ENCODE measurements at places on chromosomes 12 and 14.

- no peak for DNase-seq
Observed at GRCh38 chr14:92556863-92557543, 43.4 kb downstream of the RIN3 start.

GRCh38 chr14:68474741-68475140 lies 318.1 kb downstream of the ZFP36L1 start:
- DNase-seq: no peak

DNA sequence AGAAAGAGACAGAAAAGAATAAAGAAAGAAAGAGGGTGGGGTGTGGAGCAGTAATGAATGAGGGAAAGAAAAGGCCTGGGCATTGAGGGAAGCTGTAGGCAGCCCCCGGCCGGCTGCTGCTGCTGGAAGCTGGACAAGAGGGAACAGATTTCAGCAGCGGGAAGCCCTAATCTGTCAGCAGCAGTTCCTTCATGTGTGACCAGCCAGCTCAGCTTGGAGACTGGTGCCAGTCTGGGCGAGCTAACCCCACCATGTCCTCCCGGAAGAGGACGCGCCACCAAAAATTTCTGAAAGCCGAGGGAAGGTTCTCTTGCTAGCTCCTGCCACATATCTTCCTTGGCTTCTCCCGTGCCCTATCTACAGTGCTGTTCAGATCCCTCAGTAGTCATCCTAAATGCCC lies 236.8 kb downstream of the GRIN2B start:
- DNase-seq: no peak

DNA sequence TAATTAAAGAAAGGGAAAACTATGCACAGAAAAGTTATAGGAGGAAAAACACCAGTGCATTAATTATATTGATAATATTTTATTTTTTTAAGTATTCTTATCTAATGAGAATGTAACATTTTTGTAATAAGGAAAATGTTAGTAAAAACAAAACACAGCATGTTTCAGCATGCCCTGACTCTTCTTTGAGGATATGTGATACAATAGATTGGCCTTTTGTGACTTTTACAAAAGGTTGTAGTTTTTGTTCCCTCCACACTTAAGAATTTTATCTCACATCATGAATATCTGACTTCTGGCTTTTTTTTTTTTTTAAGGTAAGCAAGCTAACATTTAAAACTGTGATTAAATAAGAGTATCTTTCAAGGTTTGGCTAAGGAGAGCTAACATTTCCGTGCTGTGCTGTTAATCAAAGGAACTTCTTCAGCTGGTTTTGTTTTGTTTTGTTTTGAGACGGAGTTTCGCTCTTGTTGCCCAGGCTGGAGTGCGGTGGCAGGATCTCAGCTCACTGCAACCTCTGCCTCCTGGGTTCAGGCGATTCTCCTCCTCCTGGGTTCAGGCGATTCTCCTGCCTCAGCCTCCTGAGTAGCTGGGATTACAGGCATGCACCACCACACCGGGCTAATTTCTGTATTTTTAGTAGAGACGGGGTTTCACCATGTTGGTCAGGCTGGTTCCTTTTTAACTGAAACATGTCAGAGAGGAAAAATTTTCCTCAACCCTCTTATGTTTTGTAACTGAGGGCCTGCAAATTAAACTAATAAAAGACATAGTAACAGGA lies 30.8 kb upstream of the RESF1 start:
- DNase-seq: no peak

GRCh38 chr12:42010715-42011114 lies 134.0 kb downstream of the GXYLT1 start:
- DNase-seq: no peak

- no peak for DNase-seq
Observed at GRCh38 chr12:111426344-111427185, 20.8 kb downstream of the SH2B3 start.

DNA sequence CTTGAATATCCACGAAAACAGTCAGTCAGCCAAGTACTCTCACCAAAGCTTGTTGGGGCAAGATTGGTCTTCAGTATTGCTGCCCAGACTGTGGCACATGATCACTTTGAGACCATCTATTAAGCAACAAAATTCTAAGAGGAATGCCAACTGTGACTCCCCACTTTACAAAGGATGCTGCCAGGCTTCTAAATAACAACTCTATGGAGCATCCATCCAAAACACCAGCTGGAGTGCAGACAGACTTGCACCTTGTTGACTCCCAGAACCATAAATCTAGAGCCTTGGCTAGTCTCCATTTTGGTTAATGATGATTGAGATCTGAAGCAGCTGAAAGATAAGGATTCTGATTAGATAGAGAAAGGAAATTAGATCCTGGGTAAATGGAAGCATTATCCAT lies 132.8 kb downstream of the DIO2 start:
- no peak for DNase-seq

- DNase-seq: no peak
Observed at GRCh38 chr12:110921262-110921661, 883 bp upstream of the MYL2 start.

GRCh38 chr12:47223031-47223847 lies 143.5 kb upstream of the AMIGO2 start:
- no peak for DNase-seq

DNA sequence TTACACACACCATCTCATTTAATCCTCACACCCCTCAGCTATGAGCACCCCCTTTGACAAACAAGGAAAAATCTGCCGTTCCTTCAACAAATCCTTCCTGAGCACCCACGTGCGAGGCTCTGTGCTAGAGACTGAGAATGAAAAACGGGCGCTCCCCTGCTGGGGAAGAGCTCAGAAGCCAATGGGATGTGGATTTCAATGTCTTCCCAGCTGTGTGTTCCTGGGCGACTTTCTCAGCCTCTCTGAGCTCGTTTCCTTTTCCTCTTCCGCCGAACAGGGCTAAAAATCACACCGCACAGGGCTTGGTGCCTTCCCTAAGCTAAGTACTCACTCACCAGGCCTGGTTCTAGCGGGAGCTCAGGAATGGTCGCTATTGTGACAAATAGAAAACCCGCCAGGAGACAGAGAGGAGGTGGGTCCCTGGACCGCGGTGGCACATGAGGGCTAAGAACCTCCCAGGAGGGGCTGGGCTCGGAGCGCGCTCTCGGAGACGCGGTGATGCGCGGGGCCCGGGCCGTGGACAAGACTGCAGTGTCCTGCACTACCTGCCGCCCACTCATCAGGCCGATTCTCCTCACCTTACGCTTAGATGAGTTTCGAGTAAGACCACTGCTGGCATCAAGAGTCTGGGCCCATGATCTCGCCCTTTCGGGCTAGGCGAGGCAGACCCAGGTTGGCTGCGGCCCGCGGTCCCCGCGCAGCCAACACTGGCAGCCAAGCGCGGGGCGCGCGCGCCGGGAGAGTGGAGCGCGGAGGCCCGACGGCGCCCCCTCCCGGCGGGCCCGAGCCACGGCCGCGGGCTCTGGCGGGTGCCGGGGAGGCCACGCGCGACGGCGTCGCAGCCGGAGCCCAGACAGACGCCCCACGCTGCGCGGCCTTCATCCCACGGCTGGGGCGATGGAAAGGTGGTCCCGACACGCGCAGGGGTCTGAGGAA lies 17.0 kb downstream of the ZDHHC22 start:
- peak; percentile 34 for DNase-seq

GRCh38 chr12:45298721-45299692 lies 83.1 kb downstream of the ANO6 start:
- no peak for DNase-seq

DNA sequence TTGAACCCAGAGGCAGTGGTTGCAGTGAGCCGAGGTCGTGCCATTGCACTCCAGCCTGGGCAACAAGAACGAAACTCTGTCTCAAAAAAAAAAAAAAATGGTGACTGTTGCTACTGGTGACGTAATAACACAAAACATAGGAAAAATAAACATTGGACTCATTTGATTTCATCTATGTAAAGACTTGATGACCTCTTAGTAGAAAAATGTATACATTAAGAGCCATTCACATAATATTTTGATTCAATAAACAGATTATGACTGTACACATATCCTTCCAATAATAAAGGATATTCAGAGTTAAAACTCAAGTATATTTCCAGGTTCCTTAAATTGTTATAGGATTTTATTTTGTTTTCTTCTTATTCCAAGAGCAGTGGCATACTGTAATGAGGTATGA lies 65.7 kb upstream of the AEBP2 start:
- no peak for DNase-seq

- no peak for DNase-seq
Observed at GRCh38 chr12:115838952-115839351, 438.5 kb downstream of the MED13L start.

GRCh38 chr12:71799106-71799505 lies 40.5 kb upstream of the TBC1D15 start:
- DNase-seq: no peak
